COR-L47 (cell line): ENCODE measurements at places on chromosomes 1 and 21.

DNA sequence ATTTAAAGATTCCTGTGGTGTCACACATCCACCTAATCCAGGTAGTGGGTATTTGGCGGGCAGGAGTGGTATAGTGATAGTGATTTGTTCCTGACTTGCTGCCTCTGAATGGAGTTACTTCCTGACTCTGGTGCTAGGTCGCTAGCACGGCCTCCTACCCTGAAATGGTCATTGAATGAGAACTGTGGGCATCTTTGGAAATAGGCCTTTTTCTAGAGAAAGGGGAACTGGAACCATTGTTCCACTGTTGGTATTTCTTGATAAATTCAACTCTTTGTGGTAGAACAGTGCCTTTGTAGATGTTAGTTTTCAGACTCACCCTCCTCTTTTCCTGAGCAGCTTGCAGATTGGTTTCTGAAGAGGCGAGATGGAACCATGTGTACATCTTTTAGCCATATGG, 1.5 kb downstream of the QSOX1 start:
- DNase-seq, result no peak

- DNase-seq, result no peak
Measured at GRCh38 chr1:69492286-69492685, 75.4 kb upstream of the LRRC7 start.

DNA sequence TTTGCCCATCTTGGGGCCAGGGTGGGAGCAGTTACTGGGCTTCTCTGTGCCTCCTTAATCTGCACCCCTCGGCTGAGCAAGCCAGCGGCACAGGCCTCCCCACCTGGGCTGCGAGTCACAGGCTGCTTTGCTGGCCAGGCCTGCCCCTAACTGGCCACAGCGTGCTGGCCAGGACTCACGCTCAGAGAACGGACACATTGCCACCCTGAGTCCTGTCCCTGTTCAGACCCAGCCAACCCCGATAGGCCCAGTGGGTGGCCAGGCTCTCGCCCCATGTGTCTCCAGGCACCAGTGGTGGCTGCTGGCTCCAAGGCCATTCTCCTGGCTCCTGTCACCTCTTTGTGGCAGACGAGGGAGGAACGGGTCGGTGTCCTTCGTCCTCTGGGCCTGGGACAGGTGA, 61.3 kb downstream of the MORN1 start:
- DNase-seq, result no peak

DNA sequence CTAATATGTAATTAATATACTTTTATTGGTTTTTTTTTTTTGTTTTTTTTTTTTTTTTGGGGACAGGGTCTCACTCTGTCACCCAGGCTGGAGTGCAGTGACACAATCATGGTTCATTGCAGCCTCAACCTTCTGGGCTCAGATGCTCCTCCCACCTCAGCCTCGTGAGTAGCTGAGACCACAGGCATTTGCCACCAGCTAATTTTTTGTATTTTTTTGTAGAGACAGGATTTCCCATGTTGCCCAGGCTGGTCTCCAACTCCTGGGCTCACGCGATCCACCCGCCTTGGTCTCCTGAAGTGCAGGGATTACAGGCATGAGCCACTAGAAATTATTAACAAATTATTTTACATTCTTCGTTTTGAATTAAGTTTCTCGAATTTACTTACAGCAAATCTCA, 16.8 kb upstream of the POGZ start:
- no peak for DNase-seq

DNA sequence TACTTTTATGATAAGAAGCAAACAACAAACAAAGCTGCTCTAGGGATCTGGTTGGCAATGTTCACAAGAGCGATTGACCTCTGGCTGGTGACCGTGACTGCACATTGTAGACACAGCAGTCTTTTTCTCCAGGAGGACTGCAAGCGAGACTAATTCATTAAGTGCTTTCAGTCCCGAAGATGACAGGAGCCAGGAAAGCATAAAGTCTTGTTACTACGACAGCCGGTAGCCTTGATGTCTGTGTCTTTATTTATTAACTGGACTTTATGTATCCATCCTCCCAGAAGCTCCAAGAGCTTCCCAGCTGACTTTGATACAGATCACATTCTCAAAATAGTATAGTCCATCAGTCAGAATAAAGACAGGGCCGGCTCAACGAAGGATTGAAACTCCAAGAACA, 18.2 kb downstream of the FAM163A start:
- no peak for DNase-seq

DNA sequence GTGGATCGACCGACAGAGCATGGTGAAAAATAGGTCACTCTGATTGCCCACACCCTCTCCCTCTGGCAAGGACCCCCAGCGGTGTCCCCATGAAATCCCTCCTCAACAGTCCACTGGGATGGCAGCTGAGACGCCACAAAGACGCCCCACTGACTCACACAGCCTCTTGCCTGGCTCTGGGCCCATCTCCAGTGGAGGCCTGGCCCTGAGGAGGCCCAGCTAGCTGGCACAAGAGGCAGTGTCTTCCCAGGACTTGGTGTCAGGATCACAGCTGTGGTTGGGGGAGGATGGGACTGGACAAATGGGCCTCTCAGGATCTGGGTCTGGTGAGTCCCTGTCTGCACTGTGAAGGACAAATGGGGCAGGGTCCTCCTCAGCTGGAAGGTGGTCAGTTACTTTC, 4.6 kb downstream of the ALX3 start:
- DNase-seq, result no peak

DNA sequence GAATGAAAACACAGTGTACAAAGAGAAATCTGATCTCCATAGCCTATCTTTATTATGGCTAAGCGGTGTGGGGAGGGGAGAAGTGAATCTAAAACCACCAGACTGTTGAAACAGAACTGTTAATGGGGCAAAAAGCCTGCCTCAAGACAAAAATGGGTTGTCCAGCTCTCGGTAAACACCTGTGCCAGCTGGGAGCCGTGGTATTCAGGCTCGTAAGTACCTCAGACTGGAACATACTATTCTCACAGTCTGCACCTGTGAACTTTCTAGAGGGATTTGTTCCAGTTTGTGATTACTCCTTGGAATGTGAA, 42.7 kb upstream of the ATP1A1 start:
- no peak for DNase-seq

GRCh38 chr1:204146309-204146708, 5.5 kb downstream of the ETNK2 start:
- no peak for DNase-seq
